ENCODE measurements at places on chromosomes 16 and 17.

DNA sequence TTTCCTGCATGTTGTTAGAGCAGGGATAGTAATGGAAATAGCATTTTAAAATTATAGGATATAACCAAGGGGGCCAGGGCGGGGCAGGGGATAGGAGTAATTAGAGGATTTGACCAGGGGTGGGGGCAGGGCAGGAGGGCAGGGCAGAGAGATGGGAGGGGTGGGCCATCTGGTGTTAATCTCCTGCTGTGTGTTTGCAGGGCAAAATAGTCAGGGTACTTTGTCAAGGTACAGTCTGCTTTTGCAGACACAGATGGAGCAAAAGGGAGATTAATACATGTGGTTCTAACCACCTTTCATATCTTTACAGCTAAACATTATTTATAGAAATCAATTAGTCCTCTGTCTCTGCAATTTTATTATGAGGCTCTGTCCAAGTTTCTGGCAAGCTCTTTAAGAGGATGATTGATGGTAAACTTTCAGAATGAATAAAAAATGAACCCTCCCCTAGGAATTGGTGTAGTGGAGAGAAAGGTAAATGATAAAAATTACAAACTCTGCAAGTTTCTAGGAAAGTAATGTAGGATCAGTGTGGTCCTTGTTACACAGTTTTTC is 6.6 kb downstream of the ANKFN1 start:
- no peak for DNase-seq

DNA sequence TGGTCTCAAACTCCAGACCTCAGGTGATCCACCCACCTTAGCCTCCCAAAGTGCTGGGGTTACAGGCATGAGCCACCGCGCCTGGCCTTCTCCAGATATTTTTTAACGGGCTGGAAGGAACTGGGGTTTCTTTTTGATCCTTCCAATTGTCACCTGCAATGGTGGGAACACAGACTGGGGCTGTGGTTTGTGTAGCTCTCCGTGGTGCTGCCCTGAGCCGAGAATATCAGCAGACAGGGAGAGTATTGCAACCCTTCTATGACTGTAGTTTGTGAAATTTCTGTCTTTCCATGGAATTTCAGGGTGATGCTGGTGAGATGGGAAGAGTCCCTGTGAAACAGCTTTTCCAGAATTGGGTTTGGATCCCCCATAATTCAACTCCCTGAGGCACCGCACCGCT is 263.5 kb downstream of the ENGASE start:
- no peak for DNase-seq

GRCh38 chr17:33261820-33262219 is 31.3 kb downstream of the ASIC2 start:
- no peak for DNase-seq

- no peak for DNase-seq
Observed at GRCh38 chr16:6641091-6641490, 691.6 kb upstream of the RBFOX1 start.

DNA sequence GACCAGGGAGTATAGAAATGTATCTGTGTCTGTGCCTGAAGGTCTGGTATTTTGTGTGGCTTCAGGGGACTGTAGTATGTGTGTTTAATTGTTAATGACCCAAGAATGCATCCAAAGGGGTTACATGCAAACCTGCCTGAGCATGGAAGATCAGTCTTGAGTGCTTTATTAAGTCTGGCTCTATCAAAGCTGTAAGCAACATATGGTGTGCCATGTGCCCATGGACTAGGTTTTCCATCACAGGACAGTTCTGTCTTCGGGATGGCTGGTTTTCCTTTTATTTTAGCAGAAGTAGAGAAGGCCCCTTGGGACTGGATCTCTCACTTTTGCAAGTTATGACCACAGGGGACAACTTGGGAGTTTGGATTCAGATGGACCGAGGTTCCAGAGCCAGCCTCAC is 18.2 kb downstream of the RBFOX1 start:
- no peak for DNase-seq

DNA sequence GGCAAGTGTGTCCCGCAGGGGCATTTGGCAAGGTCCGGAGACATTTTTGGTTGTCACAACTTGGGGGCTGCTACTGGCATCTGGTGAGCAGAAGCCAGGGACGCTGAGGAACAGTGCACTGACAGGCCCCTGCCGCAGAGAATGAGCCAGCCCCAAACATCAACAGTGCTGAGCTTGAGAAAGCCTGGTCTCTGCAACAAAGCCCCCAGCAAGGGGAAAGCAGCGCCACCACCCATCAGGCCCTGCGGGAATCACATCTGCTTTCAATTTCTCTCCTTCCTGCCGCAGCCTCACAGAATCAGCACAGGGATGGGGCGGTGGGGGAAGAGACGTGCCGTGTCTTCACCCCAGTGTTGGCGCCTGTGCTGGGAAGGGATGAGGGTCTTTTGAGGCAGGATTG is 14.8 kb upstream of the PRPSAP1 start:
- DNase-seq, result peak; percentile 40

- no peak for DNase-seq
Observed at GRCh38 chr16:87441886-87442580, 49.9 kb downstream of the MAP1LC3B start.

GRCh38 chr17:28926366-28926765 is 23.5 kb upstream of the DHRS13 start:
- no peak for DNase-seq

GRCh38 chr16:22285080-22285479 is 12.1 kb upstream of the POLR3E start:
- DNase-seq, result no peak

DNA sequence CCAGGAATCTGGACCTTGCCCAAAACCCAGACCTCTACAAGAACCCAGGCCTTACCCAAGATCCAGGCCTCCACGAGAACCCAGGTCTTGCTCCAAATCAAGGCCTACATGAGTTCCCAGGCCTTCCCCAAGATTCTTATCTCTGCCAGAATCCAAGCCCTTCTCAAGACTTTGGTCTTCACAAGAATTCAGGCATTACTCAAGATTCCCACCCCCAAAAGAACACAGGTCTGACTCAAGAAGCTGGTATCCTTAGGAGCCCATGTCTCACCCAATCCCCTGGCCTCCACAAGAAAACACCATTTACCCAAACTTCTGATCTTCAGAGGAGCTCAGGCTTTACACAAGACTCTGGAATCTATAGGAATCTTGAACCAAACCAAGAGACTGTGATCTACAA is 2.6 kb downstream of the SPEM3 start:
- no peak for DNase-seq

- no peak for DNase-seq
Observed at GRCh38 chr17:44976206-44976605, 8.1 kb upstream of the C1QL1 start.

DNA sequence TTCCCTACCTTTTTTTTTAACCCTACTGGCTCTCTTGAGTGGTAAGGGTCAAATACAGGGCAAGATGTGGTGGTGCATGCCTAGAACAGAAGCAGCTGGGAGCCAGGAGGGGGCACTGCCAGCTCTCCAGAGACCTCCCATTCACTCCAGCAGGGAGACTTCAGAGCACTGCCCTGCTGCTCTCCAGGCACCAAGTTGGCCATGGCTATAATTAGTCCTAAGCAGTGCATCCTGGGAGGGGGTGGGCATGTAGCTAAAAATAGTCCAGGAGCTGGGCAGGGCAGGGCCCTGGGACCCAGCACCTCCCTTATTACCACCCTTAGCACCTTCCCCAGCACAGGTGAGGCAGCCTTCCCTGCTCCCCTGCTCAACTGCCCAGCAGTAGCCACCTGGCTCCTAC is 3.5 kb downstream of the CORO6 start:
- DNase-seq, result no peak

GRCh38 chr17:48503747-48504146 is 27.1 kb downstream of the HOXB1 start:
- DNase-seq, result peak; percentile 93

DNA sequence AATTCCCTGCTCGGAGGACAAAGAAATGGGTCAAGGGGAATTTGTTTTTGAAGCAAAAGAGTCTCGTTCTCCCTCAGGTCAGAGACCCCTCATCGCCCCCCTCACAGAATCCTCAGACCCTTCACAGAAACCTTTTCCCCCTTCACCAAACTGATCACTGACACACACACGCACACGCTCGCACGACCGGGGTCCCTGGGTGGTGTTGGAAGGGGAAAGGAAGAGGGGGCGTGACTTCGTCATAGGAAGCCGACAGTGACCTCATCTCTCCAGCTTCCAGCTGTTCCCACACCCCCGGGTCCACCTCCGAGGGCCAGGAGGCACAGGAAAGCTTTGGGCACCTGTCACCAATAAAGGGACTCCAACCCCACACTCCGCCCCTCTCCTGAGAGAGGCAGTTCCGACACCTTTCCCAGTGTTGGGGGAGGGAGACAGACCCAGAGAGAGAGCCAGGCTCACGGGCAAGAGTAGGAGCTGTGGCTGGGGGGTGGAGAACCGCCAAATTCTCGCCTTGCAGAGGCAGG is 1.2 kb downstream of the ASGR1 start:
- peak; percentile 27 for DNase-seq

DNA sequence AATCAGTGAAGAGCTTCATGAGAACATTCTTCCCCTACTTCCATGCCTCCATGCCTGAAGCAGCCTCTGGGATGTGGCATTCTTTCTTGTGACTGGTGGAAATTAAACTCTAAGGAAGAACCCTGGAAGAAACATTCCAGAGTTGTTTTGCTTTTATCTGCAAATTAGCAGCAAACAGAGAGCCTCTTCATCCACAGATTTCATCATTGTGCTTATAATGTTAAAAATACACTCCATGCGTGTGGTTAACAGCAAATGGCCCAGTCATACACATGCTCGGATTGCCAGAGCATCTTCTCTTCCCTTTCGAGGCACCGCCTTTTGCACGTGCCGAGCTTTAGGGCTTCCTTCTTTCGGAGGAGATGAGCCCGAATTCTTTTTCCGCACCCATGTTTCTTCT is 411.3 kb downstream of the SNX29 start:
- DNase-seq, result no peak

- DNase-seq, result no peak
Observed at GRCh38 chr16:10693889-10694288, 841 bp downstream of the TEKT5 start.

DNA sequence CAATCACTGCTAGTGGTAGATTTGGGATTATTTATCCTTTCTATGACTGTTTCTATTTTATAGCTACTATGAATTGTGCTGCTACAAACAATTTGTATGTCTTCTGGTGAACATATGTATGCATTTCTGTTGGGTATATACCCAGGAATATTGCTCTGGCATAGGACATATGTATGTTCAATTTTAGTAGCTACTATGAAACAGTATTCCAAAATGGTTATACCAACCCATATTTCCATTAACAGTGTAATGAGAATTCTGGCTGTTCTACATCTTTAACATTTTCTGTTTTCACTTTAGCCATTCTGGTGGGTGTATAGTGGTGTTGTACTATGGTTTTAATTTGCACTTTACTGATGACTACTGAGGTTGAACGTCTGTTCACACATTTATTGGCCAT is 57.6 kb upstream of the NACA2 start:
- DNase-seq, result no peak

GRCh38 chr17:59149841-59150511 is 5.0 kb downstream of the SKA2 start:
- DNase-seq, result no peak

- DNase-seq, result no peak
Observed at GRCh38 chr16:68668266-68668665, 23.2 kb downstream of the CDH3 start.

GRCh38 chr17:57377094-57377493 is 120.8 kb downstream of the MSI2 start:
- no peak for DNase-seq

DNA sequence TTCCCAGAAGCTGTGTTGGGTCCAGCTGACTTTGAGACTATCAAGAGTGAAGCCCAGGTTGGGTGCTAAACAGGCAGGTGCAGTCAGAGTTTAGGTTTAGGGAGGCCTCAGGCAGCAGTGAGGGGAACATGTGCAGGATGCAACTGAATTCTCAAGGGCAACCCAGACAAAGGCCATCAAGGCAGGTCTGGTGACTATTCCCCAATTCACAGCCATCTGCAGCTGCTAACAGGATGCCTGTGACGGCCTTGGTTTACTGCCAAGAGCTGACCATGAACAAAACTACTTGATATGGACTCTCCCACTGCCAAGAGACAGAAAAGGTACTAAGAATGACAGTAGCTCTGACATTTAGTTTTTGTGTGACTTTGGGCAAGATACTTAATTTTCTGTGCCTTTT is 45.2 kb upstream of the BCAR1 start:
- DNase-seq, result no peak

- DNase-seq, result no peak
Observed at GRCh38 chr17:77234695-77235094, 93.9 kb downstream of the SEC14L1 start.

DNA sequence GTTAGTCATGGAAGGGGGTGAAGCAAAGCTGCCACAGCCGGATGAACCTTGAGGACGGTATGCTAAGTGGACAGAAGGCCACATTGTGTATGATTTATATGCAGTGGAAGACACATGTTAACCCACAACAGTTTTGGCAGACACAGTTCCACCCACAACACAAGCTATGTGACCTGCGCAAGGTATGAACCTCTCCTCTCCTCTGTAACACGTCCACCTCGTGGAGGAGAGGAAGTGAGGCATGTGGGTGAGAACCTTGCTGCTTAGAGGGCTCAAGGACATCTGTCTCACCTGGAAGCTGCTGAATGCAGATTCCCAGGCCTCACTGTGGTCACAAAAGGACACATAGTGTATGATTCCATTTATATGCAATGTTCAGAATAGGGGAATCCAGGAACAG is 136.1 kb upstream of the PLCG2 start:
- no peak for DNase-seq

DNA sequence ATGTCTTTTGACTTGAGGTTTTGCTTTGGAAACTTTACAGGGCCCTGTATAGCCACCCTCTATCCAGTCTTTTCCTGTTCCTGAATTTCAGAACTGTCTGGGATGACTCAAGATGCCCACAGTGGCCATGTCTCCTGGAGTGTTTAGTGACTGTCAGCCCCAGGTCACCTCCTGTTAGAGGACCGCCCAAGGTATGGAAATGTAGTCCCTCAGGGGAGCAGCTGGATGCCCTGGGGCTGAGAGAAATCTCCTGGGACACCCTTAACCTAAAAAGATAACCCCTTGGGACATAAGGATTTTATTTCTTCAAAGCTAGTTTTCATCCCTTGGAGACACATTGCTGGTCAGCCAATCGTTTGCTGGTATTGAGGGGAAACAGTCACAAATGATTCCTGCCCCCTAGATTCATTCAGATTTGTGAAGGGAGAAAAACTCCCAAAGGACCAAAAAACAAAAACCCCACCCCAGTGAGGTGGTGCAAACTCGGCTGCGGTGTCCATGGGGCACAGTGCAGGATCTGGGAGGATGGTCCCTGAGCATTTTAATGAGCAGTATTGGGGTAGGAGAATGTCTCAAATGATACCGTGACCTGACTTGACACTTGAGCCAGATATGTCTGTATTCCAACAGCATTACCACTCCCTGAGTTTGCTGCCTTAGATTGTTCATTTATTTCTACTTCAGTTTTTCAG is 1.7 kb downstream of the ZNF267 start:
- peak; percentile 23 for DNase-seq

GRCh38 chr17:12974005-12974531 is 43.8 kb downstream of the ELAC2 start:
- peak; percentile 25 for DNase-seq

- no peak for DNase-seq
Observed at GRCh38 chr17:49739641-49740271, 24.2 kb downstream of the FAM117A start.

GRCh38 chr17:48704361-48705248 is 17.7 kb downstream of the PRAC1 start:
- DNase-seq, result peak; percentile 20
